ENCODE measurements at places on chromosomes 7 and 10.

DNA sequence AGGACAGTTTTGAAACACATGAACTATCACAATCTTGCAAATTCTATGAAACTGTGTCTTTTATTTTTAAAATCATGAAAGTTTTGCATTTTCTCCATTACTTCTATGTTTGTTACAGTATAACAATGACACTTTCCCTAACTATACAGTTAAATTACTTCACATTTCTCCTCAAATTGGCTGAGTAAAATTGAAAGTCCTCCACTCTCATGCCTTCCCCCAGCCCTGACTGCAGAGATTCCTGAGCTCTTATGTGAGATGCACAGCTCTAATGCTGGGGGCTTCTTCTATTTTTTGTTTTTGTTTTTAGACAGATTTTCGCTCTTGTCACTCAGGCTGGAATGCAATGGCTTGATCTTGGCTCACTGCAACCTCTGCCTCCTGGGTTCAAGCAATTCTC is 22.7 kb upstream of the MAP3K8 start:
- no peak for DNase-seq

DNA sequence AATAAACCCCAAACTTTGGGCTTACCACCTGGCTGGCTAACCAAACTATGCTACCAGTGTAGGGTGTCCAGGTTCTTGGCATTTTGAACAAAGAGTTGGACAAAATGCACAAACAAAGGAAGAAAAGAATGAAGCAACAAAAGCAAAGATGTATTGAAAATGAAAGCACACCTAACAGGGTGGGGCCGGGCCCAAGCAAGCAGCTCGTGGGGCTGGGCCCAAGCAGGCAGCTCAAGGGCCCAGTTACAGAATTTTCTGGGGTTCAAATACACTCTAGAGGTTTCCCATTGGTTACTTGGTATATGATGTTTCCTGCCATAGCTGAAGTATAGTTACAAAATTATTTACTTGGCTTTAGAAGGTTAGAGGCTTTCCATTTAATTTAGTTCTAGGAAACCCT is 15.7 kb downstream of the ACADSB start:
- no peak for DNase-seq

GRCh38 chr10:17335065-17335464 is 107.0 kb downstream of the VIM start:
- no peak for DNase-seq

GRCh38 chr10:58433571-58433970 is 48.4 kb downstream of the TFAM start:
- no peak for DNase-seq

- DNase-seq, result no peak
These were observed 894 bp downstream of the ATXN7L1 start for GRCh38 chr7:105875505-105875904.

GRCh38 chr7:44750921-44751571 is 2.4 kb downstream of the ZMIZ2 start:
- DNase-seq, result peak; percentile 78

DNA sequence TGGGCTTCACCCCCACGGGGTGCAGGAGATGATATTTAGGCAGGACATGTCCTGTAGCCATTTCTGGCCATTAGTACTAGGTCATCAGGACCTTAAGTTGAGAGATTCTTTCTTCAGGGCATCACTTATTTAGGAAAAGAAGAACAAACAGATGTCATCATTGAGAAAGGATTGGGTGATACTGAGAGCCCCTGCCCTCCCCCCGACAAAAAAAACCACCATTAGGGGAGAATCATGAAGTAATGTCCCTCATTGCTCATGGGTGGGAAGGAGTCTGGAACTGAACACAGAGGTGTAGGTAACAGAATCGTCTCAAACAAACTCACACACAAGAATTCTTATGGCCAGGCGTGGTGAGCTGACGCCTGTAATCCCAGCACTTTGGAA is 6.4 kb upstream of the ORAI2 start:
- DNase-seq, result no peak

DNA sequence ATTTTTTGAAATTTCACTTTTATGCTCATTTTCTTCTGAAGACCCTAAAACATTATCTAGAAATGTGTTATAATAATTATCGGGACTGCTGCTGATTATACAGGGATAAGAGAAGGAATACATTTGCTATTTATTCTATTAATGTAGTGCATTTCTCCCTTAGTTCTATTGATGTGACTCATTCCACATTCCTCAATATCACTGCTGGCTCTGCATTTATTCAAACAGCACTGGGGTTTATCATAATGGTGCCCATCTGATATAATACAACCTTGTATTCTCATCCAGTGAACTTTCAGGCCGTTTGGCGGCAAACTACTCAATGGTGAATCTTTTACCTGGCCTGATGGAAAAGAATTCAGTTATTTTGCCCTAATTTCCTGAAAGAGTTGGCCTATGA is 7.8 kb downstream of the KCND2 start:
- DNase-seq, result no peak

DNA sequence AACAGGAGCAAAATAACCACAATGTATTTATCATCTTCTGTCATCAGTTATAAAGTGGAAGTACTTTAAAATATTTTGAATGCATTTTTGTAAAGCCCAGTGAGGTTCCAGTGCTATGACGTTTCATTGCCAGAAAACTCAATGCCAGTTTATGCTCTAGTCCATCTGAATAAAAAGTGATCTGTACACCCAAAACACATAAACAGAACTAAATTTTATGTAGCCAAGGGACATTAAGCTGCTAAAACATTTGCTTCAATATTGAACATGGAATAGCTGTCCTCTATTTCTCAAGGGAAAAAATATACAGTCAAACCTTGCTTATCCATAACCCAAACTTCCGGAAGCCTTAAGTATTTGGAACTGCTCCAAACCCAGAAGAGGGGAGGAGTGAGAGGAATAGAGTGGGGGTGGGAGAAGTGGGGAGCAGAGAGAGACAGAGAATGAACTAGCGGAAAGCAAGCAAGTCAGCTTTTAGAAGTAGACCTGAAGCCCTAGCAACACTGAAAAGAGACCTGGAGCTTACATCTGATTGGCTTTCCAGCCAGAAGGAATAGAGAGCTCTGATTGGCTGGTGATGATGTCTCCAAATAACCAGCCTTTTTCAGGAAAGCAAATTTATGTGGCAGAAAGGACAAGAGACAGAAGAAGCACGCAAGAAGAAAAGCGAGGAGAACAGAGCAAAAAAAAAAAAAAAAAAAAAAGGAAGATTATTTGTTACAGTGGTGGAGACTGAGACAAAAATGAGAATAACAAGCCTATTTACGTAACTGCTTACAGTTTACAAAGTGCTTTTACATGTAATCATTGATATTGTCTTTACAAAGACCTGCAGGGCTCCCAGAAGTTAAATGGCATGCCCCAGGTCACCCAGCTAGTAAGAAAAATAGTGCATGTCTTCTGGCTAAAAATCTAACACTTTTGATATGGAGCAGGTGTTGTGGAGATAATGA is 196.0 kb downstream of the RNLS start:
- peak; percentile 41 for DNase-seq

DNA sequence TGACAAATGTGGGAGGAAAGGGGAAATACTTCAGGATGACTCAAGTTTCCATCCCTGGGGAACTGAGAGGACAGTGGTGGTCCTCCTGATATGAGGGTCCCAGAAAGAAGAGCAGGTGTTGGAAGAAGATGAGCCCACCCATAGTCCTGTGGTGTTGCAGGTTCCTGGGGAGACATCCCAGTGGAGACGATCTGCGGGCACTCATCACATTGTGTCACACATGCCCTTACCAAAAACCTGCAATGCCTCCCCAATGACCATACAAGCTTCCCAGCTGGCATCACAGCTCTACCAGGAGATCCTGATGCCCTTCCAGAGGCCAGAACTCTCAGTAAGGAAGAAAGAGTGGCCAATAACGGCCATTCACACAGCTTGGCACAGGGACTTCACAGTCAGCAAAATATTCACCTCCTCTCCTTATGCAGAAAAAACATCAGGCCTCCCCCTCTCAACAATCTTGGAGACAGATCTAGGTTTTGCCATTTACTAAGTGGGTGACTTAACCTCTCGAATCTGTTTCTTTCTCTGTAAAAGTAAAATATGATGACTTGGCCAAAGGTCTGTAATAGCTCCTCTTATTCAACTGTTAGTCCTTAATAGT is 9.0 kb downstream of the PUS7 start:
- no peak for DNase-seq

DNA sequence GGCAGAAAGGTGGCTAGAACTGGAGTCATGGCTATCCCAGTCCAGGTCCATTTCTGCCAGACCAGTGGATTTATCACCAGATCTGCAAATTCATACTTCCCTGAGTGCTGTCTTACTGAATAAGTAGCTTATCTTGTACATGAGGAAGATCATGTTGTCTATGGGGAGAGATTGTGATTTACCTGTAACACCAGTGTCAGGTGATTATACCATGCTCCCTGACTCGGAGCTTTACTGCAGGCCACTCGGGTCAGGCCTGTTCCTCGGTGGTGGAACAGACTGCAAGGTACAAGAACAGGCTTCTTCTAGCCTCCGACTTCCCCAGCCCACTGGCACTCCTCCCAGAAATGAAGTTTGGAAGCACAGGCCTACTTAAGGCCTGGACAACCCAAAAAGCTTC is 42.6 kb upstream of the DLG5 start:
- DNase-seq, result no peak

GRCh38 chr10:48820699-48821098 is 118.9 kb downstream of the LRRC18 start:
- DNase-seq, result no peak

- DNase-seq, result no peak
These were observed 334.4 kb upstream of the NPVF start for GRCh38 chr7:25562673-25563182.

DNA sequence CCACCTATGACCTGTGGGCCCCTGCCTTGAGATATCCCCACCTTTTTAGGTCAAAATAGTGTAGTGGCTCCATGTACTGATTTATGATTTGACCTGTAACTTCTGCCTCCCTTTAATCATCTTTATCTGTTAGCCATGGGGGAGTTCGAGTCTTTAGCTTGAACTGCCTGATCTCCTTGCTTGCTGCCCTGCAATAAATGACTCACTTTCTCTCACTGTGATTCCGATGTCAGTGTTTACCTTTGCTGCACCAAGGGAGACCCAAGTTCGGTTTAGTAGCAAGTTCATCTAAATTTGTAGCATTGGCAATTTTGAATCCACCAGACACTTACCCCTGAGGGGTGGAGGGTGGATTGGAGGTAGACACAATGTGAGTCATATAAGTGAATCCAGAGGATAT is 814.6 kb upstream of the AUTS2 start:
- no peak for DNase-seq

GRCh38 chr10:91406322-91406721 is 3.8 kb upstream of the HECTD2 start:
- no peak for DNase-seq

GRCh38 chr10:119680050-119680449 is 28.9 kb downstream of the BAG3 start:
- no peak for DNase-seq

DNA sequence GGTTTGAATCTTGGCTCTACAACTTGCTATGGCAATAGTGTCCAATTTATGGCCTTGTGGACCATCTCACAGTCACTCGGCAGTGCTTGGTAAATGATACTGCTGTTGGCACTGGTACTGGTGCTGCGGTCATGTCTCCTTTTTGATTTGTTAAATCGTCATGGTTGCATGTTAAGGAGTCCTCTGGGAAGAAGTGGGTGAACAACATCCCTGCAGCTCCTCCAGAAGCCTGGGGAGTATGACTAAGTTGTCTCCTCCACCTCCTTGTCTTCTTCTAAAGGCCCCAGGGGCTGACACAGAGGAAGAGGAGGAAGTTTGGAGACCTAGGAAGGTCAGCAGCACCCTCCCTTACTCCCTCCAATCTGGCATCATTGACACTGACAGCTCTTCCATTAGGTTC is 8.5 kb downstream of the ITPRIP start:
- DNase-seq, result no peak

DNA sequence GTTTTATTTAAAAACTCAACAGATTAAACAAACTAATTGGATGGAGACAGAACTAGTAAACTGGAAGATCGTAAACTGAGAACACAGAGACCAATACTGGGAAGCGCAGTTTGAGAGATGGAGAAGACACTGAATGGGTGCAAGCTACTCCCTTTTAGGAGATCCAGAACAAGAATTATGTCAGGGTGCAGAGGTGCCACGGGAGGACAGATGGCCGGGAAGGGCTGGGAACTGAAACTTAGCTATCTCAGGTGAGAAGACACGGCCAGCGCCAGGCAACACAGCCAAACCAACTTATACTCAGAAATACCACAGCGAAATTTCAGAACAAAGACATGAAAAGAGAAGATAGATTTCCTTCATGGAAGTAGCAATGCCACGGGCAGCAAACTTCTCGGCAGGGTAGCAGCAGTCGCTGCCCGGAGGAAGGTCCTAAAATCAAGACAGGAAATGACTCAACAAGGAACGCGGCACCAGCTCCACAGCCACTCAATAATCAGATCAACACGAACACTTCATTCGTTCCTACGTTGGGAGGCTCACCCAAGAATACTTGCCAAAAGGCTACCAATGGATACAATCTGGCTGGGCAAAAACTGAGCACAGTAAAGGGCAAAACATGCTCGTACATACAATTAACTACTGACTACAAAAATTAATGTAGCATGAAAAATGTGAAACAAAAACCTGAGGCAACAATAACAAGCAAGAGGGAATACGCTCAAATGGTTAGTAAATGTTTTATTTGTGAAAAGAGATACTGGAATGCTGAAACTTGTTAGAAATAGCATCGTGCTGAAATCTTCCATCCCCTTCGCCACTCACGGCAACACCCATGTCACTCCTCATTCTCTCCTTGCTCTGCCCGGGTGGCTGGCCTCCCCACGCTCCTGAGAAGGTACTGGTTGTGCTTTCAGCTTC is 2.2 kb upstream of the LRRC27 start:
- peak; percentile 44 for DNase-seq

- no peak for DNase-seq
These were observed 202.7 kb downstream of the PARD3 start for GRCh38 chr10:34612446-34612845.

GRCh38 chr10:117876210-117876609 is 170.5 kb downstream of the RAB11FIP2 start:
- DNase-seq, result no peak

- DNase-seq, result no peak
These were observed 66.7 kb downstream of the PTEN start for GRCh38 chr10:87930141-87930540.

DNA sequence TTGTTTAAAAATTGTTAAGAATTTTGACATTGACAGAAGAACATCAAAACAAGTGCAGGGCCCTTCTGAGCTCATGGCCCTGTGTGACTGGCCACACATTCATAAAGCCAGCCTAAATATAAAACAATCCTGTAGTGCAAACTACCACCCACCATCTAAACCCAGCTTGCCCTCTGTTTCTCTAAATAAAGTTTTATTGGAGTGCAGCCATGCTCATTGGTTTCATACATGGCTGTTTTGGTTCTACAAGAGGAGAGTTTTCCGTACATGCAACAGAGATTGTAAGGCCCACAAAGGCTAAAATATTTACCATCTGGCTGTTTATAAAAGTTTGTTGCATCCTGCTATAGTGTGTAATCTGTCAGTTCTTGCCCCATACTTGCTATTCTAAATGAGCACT is 54.6 kb upstream of the TRIM24 start:
- no peak for DNase-seq

Measured in CD4-positive, alpha-beta T cell treated with Interleukin-10 for 1 hour (primary cell).